ENCODE measurements at places on chromosomes 13 and 19.

- no peak for DNase-seq
Measured at GRCh38 chr13:79413521-79413920, 7.5 kb upstream of the RBM26 start.

DNA sequence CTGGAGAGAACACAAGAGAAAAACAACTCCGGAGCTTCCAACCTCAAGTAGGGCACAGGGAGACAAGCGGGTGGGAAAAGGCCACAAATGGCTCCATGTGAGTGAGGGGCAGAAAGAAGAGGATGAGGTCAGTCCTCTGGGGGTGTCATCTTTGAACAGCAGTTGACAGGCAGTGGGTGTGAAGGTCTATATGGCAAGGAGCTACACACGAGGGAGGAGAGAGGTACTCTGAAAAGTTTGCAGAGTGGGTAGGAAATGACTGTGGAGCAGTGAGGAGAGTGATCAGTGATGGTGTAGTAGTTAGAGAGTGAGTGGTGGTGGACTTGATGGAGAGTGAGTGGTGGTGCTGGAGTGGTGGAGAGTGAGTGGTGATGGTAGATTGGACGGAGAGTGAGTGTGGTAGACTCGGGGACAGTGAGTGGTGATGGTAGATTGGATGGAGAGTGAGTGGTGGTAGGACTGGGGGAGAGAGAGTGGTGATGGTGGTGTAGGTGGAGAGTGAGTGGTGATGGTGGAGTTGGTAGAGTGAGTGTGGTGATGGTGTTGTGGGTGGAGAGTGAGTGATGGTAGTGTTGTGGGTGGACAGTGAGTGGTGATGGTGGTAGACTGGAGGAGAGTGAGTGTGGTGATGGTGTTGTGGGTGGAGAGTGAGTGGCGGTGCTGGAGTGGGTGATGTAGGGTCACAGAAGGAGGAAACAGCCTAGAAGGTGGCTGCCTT lies 4.0 kb downstream of the TFDP1 start:
- DNase-seq: no peak

- DNase-seq: no peak
Measured at GRCh38 chr13:113625965-113626721, 31.9 kb downstream of the ATP4B start.

GRCh38 chr13:74570046-74570445 lies 435.8 kb upstream of the KLF12 start:
- no peak for DNase-seq

DNA sequence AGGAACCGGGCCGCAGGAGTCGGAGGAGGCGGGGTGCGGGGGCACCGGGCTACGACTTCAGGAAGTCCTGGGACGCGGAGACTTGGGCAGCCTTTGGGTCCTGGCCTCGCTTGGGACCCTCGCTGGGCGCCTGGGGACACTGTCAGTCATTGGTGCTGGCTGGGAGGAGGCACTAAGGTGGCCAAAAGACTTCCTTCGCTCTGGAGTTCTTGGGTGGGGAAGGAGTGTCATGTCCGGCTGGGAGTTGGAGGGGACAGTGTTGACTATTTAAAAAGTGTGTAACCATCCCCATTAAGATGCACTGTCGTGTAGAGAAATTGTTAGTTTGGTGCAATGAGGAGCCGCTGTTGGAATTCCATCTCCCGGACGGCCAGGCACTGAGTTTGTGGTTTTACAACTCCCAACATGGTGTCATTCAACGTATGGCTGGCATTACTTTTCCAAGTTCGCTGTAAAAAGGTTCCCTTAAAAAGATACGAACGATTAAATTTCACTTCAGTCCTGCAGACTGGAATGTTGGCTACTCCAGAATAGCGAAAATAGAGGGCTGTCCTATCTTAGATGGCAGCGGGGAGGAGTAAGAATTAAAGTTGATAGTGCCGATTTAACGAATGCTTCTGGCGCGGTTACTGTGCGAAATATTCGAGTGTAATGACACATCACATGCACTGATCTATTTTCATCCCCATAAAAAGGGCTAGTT lies 776 bp downstream of the DNAJC3 start:
- peak; percentile 23 for DNase-seq

- no peak for DNase-seq
Measured at GRCh38 chr19:29014857-29015436, 198.0 kb downstream of the UQCRFS1 start.

DNA sequence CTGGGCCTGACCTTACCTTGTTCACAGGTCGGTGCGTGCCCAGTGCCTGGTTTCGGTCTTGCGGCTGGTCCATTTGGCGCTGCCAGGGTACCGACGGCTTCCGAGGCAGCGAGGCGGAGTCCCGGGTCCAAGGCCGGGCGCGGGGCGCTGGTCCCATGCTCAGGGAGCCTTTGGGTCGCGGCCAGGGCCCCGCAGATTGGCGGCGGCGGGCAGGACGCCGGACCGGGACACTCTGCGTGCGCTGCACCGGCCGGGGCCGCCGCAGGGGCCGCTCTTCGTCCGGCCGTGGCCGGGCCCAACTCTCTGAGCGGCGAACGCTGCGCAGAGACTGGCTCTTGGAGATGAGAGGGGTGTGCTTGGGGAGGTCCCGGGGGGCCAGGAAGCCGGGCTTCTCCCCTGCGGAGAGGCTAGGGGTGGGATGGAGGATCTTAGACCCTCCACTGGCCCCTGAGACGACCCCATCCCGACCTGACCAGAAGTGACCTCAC lies 3.4 kb upstream of the WIZ start:
- no peak for DNase-seq

- peak; percentile 32 for DNase-seq
Measured at GRCh38 chr13:109787135-109787954, 962 bp upstream of the IRS2 start.

DNA sequence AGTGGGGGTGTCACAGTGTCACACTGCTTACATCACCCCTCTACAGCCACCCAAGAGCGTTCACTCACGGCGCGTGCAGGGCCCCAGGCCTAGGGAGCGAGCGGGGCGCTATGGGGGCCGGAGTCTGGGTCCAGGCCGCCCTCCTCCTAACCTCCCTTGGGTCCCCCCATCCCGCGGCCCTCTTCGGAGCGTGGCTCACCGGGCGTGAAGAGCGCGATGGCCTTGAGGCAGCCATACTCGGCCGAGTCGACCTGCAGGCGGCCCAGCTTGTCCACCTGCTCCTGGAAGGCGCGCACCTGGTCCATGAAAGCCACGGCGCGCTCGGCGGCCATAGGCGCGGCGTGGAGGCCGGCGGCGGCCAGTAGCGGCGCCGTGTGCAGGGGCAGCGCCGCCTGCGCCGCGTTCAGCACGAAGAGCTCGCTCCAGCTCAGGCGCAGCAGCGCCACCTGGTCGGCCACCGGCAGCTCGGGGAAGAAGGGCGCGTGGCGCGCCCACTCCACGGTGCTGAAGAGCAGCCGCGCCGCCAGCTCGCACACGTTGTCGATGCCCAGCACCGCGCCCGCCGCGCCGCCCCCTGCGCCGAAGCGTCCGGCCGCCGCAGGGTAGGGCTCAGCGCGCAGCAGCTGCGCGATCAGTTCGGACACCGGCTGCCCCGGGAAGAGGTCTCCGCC lies 9.4 kb downstream of the OCEL1 start:
- peak; percentile 80 for DNase-seq

GRCh38 chr19:46065486-46066071 lies 24.8 kb upstream of the IGFL4 start:
- DNase-seq: no peak

DNA sequence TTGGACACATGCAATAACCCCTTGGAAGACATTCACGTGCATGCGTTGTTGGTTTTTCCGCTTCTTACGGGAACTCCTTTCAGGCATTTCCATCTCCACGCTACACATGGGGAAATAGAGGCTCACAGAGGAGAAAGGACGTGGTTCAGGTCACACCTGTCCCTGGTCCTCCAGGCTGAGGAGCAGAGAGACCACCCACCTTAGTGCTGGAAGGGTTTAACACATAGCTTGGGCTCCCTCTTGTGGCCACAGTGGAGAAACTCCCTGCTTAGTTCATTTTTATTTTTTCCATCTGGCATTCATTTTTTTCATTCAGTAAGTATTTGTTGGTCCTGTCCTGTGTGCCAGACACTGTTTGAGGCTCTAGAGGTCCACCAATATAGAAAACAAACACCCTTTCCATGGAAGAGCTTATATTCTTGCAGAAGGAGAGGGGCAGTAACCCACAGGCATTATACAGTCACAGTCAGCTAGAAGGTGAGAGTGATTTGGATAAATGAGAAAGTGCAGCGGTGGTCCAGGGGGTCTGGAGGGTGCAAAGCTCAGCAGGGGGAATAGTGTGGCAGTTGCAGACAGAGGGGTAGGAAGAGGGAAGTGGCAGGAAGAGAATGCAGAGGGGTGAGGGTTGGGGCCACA lies 24.2 kb upstream of the TTYH1 start:
- DNase-seq: peak; percentile 76

GRCh38 chr19:49475995-49476880 lies 2.2 kb downstream of the FLT3LG start:
- peak; percentile 76 for DNase-seq

DNA sequence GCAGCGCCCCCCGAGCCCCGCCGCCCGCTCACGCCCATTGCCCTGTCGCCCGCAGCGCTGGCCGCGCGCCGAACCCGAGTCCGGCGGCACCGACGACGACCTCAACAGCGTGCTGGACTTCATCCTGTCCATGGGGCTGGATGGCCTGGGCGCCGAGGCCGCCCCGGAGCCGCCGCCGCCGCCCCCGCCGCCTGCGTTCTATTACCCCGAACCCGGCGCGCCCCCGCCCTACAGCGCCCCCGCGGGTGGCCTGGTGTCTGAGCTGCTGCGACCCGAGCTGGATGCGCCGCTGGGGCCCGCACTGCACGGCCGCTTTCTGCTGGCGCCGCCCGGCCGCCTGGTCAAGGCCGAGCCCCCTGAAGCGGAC lies 518 bp downstream of the KLF2 start:
- no peak for DNase-seq

DNA sequence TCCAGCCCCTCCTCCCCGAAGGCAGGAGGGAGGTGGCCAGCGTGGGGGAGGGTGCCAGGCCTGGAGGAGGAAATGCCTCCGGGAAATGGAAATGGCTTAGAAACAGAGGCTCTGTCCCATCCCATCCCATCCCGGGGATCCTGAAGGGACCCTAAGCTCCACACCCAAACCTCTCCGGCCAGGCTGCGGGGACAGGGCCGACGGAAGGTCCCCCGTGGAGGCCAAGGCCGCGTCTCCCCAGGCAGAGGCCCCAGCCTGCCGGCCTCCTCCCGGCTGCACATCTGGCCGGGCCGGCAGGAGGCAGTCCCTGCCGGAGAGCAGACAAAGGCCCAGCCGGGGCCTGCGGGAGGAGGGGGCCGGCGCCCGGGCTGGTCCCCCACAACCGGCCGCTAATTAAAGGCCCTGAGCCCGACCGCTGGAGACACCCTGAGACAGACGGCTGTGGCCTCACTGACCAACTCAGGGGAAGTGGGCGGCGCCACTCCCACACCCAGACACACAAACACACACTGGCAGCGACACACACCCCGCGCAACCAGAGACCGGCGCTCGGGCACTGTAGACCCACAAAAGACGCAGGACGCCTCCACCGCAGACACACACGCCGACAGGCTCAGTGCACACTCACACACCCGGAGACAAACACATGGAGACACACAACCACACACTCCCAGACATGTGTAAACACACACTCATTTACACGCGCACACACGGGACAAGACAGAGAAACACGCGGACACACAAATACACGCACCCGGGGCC lies 1.1 kb downstream of the ADAMTS10 start:
- no peak for DNase-seq

DNA sequence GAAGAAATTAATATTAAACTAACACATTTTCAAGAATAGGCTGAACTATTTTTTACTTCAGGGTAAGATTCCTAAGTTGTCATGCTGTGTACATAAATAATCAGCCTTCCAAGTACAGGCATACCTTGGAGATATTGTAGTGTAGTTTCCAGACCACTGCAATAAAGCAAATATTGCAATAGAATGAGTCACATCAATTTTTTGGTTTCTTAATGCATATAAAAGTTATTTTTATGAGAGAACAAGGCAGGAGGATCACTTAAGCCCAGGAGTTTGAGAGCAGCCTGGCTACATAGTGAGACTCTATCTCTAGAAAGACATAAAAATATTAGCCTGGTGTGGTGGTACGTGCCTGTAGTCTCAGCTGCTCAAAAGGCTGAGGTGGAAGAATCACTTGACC lies 511.5 kb downstream of the UQCRFS1 start:
- no peak for DNase-seq

GRCh38 chr19:51016798-51017683 lies 2.5 kb downstream of the KLK10 start:
- DNase-seq: peak; percentile 55

GRCh38 chr13:97568850-97569249 lies 134.9 kb downstream of the RAP2A start:
- DNase-seq: no peak

DNA sequence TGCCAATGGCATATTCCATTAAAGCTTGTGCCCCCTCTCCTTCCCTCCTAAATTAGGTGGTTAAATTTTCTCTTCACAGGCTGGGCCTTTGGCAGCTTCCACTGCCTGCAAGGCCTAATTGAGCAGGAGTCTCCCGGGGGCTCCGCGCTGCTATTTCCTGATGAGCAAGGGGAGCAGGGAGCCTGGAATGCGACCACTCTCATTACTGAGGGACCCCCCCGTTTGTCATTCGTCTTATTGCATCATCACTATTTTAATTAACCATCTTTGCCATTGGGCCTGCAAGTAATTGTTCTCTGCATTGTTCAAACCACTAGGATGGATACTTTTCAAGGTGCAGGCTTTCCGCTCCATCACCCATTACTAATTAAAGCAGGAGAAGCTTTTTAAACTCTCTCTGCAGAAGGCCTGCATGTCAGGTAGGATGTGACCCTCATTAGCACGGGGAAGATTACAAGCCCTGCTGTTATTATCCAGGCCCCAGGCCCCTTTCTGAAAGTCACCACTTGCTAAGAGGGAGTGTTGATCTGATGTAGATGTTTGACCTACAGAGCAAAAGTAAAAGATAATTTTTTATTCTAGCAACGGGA lies 142.3 kb downstream of the OXGR1 start:
- no peak for DNase-seq

DNA sequence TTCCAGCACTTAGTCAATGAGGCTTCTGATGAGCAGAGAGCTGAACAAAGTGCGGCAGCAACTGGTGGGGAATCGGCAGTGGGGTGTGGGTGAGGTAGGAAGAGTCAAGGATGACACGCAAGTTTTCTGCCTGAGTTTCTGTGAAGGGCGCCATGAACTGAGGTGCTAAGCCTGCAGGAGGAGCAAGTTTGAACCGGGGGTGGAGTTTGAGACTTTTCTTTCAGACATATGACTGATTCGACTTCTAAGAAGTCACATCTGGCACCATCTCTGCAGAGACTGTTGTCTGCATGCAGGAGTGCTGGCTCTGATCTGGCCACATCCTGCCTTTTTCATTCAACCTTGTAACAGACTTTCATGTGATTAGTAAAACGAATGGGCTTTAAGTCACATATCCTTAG lies 14.8 kb upstream of the GPI start:
- DNase-seq: peak; percentile 80

- no peak for DNase-seq
Measured at GRCh38 chr19:29815231-29815630, 3.4 kb downstream of the CCNE1 start.

All from CD4-positive, alpha-beta T cell treated with Interleukin-12 subunit alpha and Interleukin-12 subunit beta, for 1 hour (primary cell).